ENCODE measurements at places on chromosomes 1 and 21.

DNA sequence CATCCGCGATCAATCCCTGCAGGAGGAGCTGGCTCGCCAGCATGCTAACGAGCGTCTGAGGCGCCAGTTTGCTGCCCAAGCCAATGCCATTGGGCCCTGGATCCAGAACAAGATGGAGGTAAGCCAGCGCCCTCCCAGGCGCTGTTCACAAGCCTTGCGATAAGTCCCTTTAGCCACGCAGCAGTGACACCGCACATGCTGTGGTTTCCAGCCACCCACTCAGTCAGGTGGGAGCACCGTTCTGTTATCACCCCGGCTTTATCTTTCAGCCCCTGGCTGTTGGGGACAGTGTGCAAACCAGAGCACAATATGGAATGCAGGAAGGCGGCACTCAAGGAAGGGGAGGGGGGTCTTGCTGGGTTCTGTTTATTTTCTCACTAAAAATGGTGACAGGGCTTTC, 41.1 kb upstream of the MTR start:
- DNase-seq: no peak

GRCh38 chr1:205286335-205286950, 35.1 kb downstream of the NUAK2 start:
- DNase-seq: no peak

DNA sequence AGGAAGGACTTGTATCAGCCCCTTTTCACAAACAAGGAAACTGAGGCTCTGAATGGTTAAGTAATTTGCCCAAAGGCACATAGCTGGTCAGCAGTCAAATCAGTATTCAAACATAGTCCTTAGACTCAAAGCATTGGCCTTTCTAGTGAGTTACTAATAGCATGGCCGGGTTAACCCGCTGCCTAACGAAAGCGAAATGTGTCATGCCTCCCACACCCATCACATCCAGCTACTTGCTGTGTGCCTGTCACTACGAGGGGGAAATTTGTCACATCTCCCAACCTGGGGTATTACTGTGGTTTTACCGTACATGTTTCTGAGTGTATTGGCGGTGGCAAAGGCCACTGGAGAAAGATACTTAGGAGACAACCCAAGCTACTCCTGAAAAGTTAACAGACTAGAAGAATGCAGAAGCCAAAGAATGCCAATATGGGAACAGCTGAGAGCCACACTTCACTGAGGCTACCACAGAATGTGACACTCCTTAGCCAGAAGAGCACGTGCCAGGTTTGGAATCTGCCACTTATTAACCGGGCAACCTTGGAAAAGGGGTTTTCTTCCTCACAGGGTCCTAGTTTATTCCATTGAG, 363.5 kb downstream of the KCNH1 start:
- no peak for DNase-seq

DNA sequence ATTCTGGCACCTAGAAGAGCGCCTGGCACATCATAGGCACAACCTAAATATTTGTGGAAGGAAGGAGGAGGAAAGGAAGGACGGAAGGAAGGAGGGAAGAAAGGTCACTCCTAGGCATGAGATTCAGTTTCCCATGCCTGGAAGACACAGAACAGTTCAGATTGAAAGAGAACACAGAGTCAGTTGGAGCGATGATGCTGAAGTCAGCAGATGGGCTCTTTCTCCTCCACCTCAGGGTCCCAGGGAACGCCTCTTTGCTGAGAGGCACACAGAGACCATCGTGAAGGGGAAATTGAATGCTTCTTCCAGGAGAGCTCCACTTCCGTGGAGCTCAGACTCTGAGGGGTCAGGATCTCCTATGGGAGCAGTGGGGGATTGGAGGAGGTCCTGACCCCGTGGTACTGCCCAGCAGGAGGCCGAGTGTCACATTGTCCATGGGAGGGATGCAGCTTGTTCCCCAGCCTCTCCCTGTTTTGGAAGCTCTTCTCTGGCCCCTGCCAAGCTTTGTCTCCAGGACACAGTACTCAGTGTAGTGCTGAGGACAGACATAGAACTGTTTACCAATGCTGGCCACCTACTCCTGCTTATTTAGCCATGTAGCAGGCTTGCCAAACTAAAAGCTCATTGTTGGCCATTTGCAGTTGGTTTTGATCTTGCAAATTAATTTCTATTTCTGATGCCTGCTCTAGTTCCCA, 2.4 kb downstream of the MYBPHL start:
- DNase-seq: no peak

DNA sequence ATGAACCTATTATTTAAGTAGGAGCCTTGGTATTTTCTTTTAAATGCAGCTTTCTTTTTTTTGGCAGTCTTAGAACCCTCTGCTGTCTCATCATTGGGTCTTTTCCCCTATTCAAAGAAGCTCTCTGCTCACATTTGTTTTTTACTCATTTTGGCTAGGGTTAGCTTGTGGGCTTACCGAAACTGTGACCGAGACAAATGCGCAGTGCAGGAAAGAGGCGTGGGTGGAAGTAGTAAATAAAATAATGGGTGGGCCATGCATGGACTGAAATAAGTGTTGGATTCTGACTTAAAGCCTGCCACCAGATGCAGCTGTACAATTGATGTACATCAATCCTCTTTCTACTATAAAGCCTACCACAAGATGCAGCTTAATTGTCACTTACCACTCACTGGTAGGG, 14.7 kb downstream of the XPR1 start:
- DNase-seq: no peak

DNA sequence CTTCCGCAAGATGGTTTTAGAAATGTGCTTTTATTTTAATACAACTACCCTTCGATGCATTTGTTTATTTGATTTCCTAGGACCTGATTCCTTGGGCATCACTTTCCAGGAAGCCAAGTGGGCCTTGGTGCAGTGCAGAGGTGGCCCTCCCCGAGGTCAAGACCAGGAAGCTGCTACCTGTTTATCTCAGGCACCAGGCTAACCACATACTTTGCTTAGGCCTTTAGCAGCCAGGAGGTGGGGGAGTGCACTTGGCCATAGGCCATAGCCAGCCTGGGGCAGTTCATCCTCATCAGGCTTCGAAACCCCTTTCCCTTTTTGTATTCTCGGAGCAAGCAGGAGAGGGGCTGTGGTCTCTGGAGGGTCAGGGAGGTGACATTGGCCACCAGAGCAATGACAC, 45.4 kb downstream of the SMYD2 start:
- no peak for DNase-seq

DNA sequence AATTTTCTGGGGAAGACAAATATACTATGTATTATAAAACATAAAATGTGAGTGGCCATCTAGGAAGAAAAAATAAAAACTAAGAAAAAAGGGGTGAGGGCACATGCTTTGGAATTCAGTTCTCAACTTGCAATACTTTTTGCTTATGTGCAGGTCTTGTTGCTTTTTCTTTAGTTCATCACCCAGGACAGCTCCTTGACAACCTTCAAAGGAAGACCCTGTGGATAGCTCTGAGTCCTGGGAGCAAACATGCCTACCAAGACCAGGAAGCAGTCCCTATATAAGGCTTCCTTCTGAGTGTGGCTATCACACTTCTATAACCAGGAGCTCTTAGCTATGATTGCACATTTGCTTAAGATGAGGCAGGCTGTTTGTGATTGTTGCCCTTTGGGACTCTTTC, 78.0 kb downstream of the WDR64 start:
- no peak for DNase-seq

DNA sequence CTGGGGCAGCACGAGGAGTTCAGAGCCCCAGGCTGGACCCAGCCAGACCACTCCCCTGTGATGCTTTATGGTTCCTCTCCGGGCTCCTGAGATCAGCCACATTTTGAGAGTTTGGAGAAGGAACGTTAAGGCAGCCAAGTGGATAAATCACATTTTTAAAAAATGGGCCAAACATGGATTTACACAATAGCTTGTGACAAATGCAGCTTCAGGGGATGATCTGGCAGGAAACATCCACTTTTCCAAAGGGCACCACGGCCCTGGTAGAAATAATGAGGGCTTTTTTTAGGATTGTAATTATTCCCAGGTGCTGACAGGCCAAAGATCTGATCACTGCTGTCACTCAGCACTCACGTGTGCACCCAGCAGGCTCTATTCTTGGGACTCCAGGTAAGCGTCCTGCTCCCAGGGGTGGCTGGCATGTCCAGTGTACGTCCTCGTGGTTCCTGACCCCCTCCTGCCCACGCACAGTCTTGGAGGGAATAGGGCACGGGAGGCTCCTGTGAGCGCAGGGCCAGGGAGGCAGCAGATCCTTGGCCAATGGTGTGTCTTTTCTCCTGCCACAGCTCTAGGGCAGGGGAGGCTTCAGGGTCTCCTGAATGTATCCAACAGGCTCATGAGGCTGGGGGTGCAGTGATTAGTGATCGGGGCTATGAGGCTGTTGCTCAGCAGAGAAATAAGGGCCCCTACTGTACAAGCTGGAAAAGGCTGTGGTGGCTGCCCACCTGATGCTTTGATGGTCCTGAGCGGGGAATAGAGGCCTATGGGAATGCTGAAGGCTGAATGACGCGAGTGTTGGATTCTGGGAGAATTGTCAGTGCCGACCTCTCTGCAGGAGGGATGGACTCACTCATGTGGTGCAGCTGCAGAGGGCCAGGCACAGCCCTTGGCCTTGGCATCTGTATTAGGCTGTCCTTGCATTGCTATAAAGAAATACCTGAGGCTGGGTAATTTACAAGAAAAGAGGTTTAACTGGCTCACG, 415.7 kb downstream of the PTPRU start:
- no peak for DNase-seq

DNA sequence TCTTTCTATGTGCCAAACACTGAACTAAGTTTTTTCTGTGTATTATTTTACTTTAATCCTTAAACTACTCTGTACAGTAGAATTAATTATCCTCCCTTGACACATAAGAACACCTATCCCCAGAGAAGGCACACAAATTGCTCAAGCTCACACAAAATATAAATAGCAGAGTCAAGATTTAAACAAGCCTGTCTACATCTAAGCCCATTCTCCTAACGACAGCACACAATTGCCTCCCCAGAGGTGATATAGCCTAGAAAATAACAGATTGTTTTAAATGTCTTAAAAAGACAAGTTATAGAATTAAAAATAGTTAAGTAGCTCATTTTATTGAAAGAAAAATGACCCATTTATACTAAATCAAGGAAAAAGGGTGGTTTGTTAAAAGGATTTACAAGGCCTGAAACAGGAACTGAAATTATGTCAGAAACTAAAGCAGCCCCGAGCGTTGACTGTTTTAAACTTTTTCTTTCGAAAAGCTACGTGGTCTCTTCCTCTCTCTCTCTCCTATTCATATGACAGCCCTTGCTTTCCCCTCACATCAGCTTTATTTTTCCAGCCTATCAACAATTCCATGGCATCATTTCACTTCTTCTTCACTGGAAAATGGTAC, 30.5 kb downstream of the TNFSF18 start:
- DNase-seq: no peak

GRCh38 chr1:201535046-201535918, 3.6 kb upstream of the NAV1 start:
- DNase-seq: no peak

DNA sequence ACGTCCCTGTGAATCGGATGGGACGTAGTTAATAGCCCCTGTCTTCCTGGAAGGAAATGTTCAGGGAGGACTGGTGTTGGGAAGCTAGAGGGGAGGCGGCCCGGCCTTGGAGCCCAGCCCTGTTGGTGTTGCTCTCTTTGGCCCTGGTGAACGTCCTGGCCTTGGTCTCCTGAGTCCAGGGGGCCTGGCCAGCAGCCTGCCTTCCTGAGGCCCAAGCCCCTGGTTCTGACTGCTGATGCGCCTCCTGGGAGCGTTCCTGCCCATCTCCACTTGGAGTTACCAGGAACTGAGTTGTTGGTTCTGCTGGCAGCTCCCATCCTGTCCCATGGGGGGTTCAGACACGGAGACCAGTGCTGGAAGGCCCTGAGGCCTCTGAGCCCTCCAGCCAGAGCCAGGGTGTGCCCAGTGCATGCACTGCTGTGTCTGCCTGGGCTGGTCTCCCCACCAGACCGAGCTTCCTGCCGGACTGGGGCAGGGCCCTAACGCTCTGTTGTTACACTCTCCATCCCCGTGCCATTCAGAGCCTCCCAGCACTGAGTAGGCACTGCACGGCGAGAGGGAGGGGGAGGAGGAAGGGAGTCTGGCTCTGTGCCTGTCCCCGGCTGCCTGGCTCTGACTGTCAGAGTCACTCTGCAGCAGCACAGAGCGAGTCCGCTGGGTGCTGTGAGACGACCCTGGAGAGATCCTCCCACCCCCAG, 382.5 kb upstream of the VAMP3 start:
- DNase-seq: no peak

DNA sequence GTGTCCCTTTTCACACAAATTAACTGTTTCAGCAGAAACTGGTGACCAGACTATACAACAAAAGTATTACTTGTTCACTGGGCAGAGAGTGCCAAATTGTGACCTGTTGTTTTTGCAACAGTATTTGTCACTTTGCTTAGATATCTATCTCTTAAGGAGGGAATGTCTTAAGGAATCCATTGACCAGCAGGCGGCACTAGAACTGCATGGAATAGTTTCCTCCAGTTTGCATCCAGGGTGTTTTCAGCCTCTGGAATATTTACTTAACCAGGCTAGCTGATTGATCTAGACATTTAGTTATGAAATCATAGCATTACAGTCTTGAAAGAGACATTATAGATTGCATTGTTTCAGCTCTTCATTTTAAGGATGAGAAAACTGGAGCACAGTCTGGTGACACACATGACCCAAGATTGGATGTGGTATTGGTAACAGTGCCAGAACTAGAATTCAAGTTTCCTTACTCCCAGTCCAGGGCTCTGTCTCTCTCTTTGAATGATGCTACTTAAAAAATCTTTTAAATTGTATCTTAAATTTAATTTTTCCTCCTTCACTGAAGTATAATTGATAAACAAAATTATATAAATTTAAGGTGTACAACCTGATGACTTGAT, 16.9 kb downstream of the RPTN start:
- no peak for DNase-seq

GRCh38 chr1:205842229-205842628, 7.7 kb downstream of the PM20D1 start:
- DNase-seq: peak; percentile 36

- DNase-seq: no peak
Measured at GRCh38 chr1:59901770-59902388, 24.7 kb downstream of the CYP2J2 start.

DNA sequence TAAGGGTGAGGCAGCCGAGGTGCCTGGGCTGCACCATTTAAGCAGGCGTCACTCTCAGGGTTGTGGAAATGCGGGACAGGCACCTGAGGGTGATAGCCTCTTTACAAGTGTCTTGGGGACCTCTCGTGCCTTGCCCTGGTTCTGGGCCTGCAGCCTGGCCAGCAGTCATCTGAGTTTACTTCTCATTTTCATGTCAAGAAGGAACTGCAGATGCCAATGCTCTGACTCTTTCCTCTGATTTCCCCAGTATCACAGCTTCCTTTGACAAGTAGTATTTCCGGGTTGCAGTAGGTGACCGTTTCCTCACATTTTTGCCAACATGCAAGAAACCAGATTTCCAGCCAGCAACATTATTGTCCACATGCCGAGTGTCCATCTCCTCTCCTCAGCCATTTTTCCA, 286.9 kb downstream of the DISC1 start:
- DNase-seq: no peak

GRCh38 chr1:32163405-32163804, 16.1 kb upstream of the TXLNA start:
- no peak for DNase-seq

DNA sequence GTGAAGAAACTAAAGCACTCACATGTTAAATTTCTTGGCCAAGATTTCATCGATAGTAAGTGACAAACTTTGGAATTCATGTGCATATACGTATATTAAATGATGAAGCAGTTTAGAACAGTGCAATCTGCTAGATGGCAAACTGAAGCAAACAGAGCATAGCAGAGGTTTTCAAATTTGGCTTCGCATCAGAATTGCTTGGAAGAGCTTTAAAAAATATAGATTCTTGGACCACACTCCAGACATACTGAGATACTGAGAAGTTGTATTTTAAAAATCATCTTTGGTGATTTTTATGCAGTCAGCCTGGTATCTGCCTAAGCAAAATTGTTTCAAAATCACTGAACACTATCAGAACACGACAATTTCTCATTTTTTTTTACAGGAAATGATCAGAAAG, 709.2 kb downstream of the PLA2G4A start:
- no peak for DNase-seq

Measured in D721Med (cell line).